ENCODE measurements at places on chromosomes 1 and 21.

DNA sequence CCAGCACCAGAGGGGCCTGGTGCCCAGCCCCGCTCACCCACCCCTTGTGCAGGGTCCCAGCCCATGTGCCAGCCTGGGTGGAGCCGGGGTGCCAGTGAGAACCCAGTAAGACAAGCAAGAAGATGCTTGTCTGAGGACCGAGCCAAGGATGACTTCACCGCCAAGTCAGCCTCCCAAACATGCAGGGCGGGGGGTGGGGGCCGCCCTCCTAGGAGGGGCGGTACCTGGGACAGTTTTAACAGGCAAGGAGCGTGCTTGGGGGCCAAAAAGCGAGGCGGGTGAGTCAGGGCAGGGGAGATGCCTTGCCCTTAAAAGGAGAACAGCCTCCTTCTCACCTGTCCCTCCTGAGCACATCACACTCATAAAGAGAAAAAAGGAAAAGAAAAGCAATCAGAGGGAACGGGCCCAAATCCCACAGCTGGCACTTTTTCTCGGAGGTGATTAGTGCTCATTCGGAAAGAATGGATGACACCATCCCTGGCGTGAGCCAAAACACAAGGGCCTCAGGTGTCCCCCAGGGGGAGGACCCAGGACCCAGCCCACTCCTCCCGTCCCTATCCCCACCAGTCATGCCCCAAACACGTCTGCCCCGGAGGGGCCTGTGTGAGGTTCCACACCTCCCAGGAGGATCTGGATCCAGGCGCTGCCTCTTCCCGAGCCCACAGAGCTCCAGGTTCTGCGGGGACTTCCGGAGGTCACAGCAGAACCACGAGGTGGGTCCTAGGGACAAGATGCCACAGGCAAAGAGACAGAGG lies 77.6 kb upstream of the IFFO2 start:
- DNase-seq = no peak

DNA sequence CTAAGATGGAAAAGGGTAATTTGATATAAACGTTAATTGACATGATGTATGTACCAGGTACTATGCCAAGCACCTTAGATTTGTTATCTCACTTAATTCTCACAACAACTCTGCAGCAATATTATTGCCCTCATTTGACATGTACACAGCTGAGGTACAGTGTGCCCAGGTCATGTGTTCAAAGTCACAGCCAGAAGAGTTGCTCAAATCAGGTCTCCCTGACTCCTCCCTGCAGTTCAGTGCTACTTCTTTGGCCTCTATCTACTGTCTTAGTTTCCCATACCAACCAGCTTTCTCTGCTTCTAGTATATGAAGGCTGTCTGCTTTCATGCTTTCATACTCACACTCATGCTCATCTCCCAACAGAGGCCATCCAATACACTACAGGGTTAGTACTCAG lies 15.1 kb downstream of the TBX15 start:
- DNase-seq = no peak

DNA sequence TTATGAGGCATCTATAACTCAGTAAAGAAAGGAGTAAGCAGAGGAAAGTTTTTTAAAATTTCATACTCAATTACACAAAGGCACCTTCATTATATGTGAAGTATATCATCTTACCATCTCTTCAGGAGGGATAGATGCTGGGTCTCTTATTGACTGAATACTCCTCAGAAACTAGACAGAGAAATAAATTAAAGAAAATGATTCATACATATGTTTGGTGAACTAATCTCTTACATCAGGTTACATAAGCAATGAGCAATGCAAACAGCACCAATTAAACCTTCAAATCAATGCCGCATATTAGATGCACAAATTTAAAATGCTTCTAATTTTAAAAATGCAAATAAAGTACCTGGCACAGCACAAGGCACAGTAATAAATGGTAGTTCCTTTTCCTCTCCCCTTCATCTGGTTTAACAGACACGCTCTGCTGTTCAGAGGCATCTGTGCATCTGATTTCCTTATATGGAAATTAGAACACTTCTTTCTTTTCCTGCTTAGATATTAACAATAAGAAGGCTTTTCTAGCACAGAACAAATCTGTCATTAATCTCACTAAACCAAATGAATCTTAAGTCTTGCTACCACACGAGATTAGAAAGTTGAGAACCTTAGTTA lies 20.0 kb downstream of the SCYL3 start:
- no peak for DNase-seq

DNA sequence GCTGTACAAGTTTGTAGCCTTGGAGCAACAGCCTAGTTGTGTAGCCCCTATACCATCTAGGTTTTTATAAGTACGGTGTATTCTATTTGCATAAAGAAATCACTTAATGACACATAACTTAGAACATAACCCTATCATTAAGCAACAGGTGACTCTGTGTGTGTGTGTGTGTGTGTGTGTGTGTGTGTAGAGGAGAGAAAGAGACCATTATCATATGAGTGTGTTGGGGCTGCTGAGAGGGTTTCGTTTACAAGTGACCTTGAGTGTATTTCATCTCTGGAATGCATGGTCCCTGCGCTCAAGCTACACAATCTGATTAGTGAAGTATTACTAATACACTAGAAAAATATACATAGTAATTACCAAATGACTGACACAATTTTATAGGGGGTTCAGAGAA lies 115.1 kb downstream of the RABGAP1L start:
- DNase-seq = no peak

DNA sequence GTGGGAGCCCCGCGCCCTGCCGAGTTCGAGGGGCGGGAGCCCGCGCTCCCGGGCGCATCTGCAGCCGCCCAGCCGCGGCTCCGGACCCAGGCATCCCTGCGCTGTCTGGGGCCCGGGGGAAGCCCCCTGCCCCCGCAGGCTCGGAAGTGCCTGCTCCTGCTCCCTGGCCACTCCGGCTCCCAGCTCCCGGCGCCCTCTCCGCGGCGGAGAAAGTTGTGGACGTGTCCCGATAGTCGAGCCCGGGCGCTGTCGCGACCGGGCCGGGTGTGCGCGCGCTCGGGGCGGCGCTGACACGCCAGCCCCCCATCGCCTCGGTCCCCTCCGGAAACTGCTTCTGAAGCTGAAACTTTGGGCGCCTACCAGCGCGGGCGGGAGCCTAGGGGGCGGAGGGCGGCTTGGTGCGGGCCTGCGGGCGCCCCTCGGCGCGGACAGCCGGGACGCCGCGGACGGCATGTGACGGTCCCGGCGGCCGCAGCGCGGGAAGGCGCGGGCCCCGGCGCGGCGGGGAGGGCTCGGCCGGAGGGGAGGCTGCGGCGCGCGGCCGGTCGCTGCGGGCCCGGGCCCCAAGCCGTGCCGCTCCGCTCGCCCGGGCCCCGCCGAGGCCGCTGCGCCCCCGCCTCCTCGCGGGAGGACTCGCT lies 515 bp downstream of the MAN1C1 start:
- no peak for DNase-seq

GRCh38 chr1:23387494-23387893 lies 17.9 kb upstream of the ZNF436 start:
- no peak for DNase-seq

- no peak for DNase-seq
Observed at GRCh38 chr1:231186356-231187115, 24.7 kb downstream of the TRIM67 start.

- no peak for DNase-seq
Observed at GRCh38 chr1:185438936-185439335, 121.9 kb upstream of the IVNS1ABP start.

DNA sequence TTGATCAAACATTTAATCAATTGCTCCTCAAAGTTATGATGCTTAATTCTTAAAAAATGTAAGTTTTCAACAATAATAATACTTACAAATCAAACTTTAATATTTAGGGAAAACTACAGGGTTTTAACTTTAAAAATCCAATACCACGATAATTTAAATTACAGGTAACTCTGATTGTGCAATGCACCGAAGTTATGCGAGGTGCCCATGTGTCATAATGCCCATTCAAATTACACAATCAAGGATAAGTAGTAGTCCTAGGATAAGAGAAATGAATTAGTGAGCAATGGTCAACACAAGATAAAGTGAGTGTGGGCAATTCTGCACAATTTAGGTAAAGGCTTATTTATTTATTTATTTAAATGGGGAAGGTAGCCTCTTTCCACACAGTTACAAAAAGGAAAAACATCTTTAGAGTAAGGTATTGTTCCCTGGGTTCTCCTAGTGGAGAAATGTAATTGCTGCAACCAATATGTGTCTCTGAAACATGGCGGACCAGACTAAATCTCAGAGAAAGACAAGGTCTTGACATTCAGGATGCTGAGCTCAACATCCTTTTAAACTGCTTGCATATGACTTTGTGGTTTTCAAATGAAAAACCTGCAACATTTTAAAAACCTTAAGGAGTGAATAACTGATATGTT lies 164.2 kb downstream of the TTLL7 start:
- DNase-seq = no peak
